ENCODE measurements at places on chromosomes 3 and 15. TPM values are rescaled to one million over a fixed set of nuclear protein-coding genes. Genes with fewer than 3 reads are reported as not detected.

- DNase-seq, result no peak
- no peaks in the 10 kb centered on the region for H3K36me3 ChIP-seq
- H3K4me1 ChIP-seq, result peaks cover 28% of the 10 kb centered on the region
- no peaks in the 10 kb centered on the region for H3K27me3 ChIP-seq
Measured at GRCh38 chr3:37179144-37179967, 5.0 kb upstream of the LRRFIP2 start.

GRCh38 chr15:75841626-75842025, 1.6 kb upstream of the UBE2Q2 start:
- no peaks in the 10 kb centered on the region for H3K27me3 ChIP-seq
- H3K36me3 ChIP-seq, result no peaks in the 10 kb centered on the region
- H3K4me3 ChIP-seq, result no peak overlapping the region

- DNase-seq, result no peak
- H3K4me1 ChIP-seq, result no peaks in the 10 kb centered on the region
- H3K4me3 ChIP-seq, result no peak overlapping the region
- H3K36me3 ChIP-seq, result no peaks in the 10 kb centered on the region
- H3K27me3 ChIP-seq, result no peaks in the 10 kb centered on the region
Measured at GRCh38 chr3:132283916-132284405, 33.2 kb upstream of the ACP3 start.

FAM98B gene
- 60.9 TPM for total RNA-seq

CLRN1 gene
- not detected for total RNA-seq

All from CD8-positive, alpha-beta memory T cell (primary cell).